ENCODE measurements at places on chromosomes 2 and 18.
A peak's percentile ranks its signal among the peaks of the same experiment; 100 is the strongest.

DNA sequence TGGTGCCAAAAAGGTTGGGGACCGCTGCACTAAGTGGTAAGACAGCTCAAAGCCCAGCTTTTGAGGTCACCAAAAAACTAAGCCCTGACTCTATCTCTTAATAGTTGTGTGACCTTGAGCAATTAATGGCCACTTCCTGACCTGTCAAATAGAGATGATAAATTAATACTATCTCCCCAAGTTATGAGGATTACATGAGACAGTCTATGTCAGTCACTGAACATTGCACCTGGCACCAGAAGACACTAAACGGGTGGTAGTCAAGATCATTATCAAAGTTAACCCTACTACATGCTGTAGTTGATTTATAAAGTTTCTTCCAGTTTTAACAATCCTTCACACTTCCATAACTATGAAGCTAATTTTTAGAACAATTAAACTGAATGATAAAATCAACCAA lies 36.5 kb downstream of the STPG4 start:
- DNase-seq: no peak

DNA sequence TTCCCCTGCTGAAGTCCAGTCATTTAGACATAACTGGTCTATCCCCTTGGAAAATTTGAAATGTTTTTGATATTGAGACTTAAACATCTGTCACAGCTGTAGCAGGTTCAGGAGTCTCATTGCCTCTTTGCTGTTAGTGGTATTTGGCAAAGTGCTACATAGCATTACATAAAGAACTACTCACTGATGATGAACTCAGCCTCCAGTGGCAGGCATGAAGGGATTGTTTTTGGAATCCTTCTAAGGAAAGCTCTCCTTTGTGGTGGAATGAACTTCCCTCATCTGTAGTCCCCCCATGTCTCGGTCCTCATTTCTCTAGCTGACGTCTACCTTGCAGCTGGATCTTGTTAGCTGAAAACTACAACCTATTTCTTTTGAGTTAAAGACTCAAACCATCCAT lies 111.6 kb downstream of the TACR1 start:
- no peak for DNase-seq

- DNase-seq: no peak
These were observed 1.8 kb downstream of the SPEG start for GRCh38 chr2:219436491-219436890.

DNA sequence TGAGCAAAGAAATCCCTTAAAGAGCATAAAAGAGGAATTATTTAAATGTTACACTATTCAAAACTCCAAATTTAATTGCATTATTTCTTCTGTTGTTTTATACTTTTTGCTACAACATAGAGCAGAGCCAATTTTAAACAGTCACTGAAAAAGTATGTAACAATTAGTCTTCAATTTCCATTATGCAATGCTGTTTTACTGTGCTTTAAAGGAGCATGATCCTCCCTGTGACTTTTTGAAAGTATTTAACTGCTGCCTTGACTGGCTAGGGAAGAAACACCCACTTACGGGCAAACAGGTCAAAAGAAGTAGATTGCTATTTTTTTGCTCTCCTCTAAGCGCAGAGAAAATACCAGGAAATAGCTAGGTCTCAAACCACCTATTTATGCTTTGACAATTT lies 217.4 kb upstream of the GCFC2 start:
- no peak for DNase-seq

DNA sequence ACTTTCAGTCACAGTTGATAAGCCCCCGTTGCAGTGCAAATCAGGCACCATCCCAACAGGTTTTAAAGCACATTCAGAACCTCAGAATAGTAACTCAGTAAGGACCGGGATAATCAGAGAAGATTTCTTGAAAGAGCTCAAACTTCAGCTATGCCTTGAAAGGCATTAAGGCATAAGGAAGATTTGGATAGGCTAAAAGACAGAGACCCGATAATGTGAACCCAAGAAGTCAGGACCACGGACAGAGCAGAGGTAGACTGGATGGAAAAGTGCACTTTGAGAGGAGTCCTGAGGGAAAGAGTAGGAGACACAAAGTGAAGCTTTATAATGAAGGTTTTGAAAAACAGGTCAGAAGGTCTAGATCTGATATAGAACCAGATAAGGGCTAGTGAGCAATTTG lies 36.9 kb upstream of the KLF7 start:
- DNase-seq: no peak

DNA sequence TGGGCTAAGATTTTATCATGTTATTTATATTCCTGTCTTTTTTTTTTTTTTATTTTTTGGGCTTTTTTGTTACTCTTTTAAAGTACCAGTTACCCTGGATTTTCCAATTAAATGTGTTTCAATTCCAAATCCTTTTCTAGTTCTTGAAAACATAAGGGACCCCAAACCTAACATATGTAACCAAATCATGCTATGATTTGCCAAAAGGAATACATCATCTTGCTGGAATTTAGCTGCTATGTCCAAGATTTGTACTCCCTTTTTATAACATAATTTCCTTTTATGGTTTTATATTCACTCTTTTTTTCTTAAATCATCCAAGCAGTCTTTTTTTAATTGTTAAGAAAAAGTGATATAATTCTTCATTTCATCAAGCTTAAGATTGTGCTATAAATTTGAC lies 60.9 kb upstream of the DSEL start:
- DNase-seq: no peak

- DNase-seq: peak; percentile 97
These were observed 12.7 kb upstream of the DUSP2 start for GRCh38 chr2:96157649-96158553.

DNA sequence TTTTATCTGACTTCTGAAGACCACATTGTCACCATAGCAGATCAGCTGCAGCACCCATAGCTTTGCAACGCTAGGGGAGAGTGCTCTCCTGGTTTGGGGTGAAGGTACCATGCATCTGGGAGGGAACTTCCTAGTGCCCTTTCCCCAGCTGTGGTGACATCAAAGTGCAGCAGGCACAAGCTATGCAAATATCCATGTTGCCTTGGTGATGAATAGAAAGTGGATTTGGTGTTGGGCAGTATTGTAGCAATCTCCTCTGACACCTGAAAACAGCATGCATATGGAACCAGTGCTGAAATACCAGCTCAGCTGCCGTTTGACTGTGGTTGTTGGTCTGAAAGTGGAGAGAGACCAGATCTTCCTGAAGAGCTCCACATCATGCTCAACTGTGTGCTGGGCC lies 37.1 kb downstream of the BCL2L11 start:
- no peak for DNase-seq

GRCh38 chr18:54961016-54961423 lies 1.8 kb upstream of the CCDC68 start:
- no peak for DNase-seq

- DNase-seq: no peak
These were observed 433.4 kb upstream of the NRXN1 start for GRCh38 chr2:51465326-51465725.

- DNase-seq: no peak
These were observed 197.5 kb upstream of the COL3A1 start for GRCh38 chr2:188776634-188777033.

DNA sequence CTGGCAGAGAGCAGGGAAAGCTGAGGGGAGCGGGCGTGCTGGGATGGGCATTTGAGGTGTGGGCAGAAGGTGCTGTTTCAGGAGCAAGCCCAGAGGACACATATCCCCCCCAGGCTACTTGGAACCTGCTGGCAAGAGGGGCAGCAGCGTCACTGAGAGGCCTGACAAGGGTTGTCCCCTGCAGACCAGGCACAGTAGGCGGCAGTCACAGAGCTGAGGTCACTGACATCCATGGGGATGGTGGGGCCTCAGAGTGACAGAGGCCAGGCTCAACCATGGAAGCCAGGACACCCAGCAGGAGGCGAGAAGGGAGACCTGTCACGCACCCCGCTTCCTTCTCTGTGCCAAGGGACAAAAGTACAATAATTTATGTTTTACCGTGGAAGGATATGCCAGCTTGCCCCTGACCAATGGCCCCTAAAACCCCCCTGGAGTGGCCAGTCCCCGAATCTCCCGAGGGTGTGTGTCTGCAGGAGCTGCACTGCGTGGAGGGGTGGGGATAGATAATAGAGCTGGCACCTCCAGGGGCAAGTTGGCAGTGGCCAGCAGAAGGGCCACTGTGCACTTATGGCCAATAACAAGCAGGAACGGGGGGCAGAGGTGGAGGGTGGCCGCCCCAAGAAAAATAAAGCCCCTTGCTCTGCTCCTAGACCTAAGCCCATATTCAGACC lies 86.3 kb upstream of the SLC66A3 start:
- no peak for DNase-seq

GRCh38 chr2:3610881-3611505 lies 16.1 kb downstream of the COLEC11 start:
- no peak for DNase-seq

DNA sequence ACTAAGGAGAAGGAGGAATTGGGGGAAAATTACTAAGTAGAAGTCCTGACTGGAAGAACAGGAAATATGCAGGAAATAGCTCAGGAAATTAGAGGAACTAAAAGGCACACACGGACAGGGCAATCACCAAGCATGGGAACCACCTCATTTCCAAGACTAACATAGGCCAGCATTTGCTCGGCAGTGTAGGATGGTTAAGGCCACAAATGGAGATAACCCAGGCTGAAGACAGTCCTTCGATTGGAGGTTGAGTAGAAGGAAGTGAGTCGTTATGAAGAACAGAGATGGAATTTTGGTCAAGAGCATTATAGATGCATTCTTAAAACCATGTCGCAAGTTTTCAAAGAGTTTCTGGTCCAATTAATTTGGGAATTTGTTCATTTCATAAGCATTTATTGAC lies 401.4 kb downstream of the ALK start:
- DNase-seq: no peak

DNA sequence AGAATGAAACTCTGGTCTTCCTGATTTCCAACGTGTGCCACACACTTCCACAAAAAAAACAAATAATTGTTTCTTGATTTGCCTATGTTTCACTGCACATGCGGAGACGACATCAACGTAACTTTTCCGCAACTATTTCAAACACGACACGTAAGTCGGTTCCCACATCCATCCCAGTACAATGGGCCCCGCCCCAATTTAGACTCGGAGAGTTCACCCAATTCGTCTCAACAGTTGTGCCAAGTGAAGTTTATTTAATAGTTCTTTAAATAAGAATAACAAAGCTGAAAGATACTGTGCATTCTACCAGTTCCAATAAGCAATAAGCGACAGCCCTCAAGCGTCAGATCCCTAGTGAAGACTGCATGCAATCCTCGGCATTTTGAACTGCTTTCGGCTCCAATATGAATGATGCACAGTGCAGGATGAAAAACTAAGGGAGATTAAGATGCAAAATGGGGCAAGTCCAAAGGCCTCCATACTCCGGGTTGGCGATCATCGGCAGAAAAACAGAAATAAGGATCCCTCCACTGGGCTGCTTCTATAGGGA lies 664 bp downstream of the CCT4 start:
- DNase-seq: no peak
